ENCODE measurements at places on chromosomes 13 and 19. TPM values are rescaled to one million over a fixed set of nuclear protein-coding genes. Genes with fewer than 3 reads are reported as not detected.

GRCh38 chr19:31271306-31271911, 77.8 kb downstream of the TSHZ3 start:
- DNase-seq = no peak

DNA sequence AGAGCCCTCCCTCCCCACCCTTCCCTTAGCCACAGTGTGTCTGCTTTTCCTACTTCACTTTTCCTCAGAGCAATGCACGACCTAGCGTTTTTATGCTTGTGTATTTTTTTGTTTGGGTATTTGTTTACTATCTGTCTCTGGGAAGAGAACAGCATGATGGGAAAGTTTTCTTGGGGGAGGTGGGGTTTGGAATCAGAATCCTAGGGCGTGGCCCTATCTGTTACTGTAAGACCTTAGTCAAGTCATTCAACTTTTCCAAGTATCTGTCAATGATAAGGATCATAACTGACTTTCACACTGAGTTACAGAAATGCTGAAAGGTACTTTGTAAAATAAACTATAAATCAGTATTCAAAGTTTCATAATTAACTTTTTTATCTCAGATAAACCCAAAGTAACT, 146.3 kb upstream of the WASF3 start:
- DNase-seq = no peak

DNA sequence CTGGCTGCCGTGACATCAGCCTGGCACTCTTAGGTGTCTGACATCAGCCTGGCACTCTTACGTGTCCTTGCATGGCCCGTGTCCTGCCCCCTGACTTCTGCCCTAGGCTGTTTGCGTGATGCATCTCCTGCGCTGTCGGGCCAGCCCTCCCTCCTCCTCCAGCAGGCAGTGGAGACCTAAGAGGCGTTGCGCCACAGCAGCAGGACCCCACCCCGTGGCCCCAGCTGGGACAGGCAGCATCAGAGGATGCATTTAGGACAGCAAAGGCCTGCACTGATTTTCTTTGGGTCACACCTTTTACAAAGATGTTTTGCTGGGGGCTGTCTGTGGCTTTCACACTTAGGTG, 65.3 kb downstream of the GPR12 start:
- DNase-seq = no peak

GRCh38 chr19:4051175-4052101, 15.3 kb downstream of the ZBTB7A start:
- no peak for DNase-seq

DNA sequence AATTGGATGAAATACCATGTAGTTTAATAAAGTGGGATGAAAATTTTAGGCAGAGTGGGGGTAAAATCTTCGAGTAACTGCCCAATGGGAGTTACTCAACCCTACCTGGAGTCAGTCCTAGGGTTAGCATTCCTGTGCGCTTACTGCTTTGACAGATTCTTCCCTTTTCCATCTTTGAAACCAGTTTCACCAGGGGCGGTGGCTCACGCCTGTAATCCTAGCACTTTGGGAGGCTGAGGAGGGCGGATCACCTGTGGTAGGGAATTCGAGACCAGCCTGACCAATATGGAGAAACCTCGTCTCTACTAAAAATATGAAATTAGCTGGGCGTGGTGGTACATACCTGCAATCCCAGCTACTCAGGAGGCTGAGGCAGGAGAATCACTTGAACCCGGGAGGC, 37.0 kb upstream of the CXCL17 start:
- DNase-seq = no peak

DNA sequence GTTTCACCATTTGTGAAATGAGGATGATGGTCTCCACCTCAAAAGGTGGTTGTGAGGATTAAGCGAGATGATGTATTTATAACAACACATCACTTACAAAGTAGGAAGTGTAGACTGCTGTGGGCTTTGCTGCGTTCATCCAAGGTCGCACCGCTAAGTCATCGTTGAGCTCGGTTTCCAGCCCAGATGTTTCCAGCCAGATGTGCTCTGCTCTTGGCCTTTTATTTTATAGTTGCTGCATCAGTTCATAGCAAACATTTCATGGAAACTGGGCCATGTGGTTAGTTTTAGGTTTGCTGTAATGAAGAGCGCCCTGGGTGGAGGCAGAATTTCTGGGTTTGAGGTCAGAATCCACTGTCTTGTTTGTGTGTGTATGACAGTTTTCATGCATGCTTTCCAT, 76.5 kb upstream of the RNF113B start:
- no peak for DNase-seq

GRCh38 chr13:23861310-23861709, 27.9 kb downstream of the MIPEP start:
- no peak for DNase-seq

DNA sequence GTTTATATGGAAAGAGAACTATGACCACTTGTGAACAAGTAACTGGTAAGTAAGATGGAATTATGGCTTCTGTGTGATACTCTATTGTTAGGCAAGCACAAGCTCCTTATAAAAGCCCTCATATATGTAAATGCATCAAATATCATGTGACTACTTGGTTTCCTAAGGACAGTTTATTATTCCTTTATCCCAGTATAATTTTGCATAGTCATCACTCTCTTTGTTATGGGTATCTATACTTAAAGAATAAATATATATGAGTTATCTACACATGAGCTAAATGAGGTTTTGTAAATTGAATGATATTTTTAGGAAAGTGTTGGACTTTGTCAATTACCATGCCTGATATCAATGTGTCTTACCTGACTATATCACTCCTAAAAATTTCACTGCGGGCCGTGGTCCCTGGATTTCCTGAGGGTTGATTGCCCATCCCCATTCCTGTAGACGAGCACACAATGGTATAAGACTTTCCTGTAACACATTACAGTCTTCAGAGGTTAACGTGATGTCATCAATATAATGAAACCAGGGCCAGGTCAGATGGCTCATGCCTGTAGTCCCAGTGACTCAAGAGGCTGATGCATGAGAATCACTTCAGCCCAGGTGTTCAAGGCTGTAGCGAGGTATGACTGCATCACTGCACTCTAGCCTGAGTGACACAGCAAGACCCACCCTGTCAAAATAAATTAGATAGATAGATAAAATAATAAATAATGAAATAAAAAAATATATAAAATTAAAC, 20.7 kb downstream of the ZNF844 start:
- DNase-seq = no peak

DNA sequence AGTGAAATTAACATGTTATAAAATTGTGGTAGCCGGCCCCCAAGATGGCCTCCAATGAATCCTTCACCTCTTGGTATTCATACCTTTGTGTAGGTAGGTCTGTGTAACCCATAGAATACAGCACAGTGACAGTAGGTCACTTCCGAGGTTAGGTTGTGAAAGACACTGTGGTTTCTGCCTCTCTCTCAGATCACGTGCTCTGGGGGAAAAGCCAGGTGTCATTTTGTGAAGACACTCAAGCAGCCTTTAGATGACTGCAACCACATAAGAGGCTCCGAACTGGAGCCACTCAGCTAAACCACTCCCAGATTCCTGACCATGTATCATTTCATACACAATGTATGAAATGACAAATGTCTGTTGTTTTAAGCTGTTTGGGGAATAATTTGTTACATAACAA, 9.8 kb upstream of the USPL1 start:
- no peak for DNase-seq

DNA sequence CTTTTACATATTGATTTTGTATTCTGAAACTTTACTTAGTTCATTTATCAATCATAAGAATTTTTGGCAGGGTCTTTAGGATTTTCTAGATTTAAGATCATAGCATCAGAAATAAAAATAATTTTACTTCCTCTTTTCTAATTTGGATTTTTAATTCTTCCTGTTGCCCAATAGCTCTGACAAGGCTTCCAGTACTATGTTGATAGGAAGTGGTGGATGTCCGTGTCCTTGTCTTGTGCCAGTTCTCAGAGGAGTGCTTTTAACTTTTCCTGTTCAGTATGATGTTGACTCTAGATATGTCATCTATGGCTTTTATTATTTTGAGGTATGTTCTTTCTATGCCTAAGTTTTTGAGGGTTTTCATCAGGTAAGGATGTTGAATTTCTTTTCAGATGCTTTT, 7.7 kb upstream of the KIR2DL4 start:
- DNase-seq = no peak

DNA sequence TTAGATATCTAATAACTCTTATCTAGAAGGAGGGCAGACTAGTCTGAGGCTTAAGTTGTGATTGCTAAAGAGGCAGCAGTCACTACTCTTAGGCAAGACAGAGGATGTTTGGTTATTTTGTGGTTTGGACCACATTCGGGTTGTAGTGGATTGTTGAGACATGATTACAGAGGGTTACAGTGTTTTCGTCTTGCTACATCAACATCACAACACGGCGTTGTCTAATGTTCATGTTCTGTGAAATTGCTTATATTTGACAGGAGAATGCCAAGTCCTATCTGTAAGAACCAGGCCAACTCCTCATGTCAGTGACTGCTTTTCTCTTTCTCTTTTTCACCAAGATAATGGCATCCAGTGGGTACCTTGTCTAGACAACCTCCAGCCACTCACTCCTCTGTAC, 16.8 kb upstream of the TM9SF2 start:
- no peak for DNase-seq

GRCh38 chr13:107124129-107124718, 556.3 kb upstream of the ARGLU1 start:
- no peak for DNase-seq

- no peak for DNase-seq
Measured at GRCh38 chr13:108031865-108032264, 183.5 kb downstream of the LIG4 start.

DNA sequence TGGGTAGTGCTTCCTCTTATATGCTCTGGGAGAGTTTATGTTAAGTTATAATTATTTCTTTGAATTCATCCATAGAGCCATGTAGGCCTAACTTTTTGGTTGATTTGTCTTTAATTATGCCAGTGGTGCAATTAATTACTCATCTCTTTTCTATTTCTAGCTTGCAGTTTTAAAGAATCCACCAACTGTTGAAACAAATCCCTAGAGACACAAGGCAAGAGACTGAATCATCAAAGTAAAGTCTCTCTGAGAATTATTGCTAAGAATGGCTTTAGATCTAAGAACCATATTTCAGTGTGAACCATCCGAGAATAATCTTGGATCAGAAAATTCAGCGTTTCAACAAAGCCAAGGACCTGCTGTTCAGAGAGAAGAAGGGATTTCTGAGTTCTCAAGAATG, 5.9 kb upstream of the ZNF551 start:
- no peak for DNase-seq

The COQ8B gene
- total RNA-seq = 21.5 TPM

The MCEMP1 gene
- 2.2 TPM for total RNA-seq

The SERP2 gene
- total RNA-seq = 7.9 TPM

The KLK10 gene
- total RNA-seq = not detected

The GPR183 gene
- total RNA-seq = 14.7 TPM

The SLC25A41 gene
- total RNA-seq = 0.24 TPM
